Activated naive CD4-positive, alpha-beta T cell treated with Interleukin-2 at 50 U/mL for 16 hours (primary cell): ENCODE measurements at places on chromosomes 2 and 18.

GRCh38 chr2:63862806-63863205, 21.1 kb downstream of the UGP2 start:
- no peak for DNase-seq

- DNase-seq = no peak
These were observed 1319.7 kb upstream of the CRIM1 start for GRCh38 chr2:35035883-35036282.

DNA sequence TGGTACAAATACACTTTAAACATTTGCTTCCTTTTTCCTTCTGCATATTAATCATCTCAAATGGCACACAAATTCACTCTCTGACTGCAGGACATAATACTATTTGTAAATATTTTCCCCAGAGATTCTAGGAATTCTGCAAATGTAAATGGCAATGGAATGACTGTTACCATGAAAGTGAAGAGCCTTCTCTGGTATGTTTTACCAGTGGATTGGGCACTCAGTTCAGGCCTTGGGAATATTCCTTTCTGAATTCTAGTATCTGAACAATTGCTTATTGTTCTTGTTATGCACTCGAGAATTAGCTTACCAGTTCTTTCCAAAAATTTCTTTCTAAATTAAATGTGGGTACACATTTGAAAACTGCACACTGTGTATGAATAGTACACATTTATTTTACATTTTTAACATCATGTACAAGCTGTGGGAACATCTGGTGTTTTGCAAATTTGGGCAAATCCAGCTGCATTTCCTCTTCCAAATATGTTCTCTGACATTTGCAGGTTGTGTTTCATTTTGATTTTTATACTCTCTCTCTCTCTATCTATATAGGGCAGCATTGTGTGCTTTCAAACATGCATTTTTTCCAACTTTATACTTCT, 289.1 kb downstream of the NBAS start:
- no peak for DNase-seq

GRCh38 chr2:104746299-104746698, 107.6 kb upstream of the POU3F3 start:
- DNase-seq = no peak

DNA sequence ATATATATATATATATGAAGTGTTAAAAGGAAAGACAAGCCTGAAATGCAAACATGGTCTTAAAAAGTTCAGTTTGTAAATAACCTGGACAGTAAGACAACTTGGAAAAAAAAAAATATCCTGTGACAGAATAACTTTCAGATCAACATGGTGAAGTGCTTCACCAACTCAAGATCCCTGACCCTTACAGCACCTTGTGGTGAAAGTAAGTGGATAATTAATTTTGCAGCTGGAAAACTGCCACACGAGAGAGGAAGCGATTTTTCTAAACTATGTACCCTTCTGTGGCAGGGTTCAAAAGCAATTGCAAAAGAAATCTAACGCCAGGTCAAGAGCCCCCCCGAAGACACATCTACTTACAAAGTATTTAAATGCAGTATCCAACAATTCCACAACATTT, 95.8 kb downstream of the PAX3 start:
- DNase-seq = no peak

- DNase-seq = no peak
These were observed 22.3 kb downstream of the DOK1 start for GRCh38 chr2:74576863-74577229.

DNA sequence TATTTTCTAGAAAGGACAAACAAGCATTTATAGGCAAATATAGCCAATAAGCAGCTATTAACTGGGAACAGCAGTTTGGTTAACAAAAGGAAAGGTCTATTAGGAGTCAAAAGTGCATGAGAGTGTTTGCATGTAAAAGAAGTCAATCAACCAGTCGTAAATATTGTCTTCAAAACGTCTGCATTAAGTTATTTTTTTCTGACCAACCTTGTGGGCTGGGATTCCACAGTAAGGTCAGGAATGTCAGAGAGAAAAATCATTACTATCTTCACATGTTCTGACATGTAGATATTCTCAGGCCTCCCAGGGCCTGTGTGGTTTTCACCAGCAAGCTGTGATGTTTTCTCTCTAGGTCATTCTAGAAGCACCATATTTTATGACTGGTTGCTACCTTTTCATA, 922.5 kb downstream of the SUCLG1 start:
- no peak for DNase-seq

- no peak for DNase-seq
These were observed 161.9 kb upstream of the EPAS1 start for GRCh38 chr2:46135228-46135855.

DNA sequence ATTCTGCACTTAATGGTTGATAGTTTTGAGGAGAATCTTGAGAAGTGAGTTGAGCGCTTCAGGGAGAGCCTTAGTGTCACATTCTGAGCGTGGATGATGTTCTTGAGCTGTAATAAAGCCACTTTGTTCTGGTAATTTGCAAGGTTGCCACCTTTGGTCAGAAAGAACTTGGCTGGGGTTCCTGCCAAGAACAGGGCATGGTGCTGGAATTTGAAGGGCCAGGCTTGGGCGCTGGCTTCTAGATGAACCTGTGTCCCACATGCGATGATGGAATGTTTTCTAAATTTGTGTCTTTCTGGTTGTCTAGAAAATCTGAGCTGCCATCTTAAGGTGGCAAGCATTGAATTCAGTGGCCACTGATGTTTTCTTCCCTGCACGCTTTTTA, 124.1 kb upstream of the EML6 start:
- no peak for DNase-seq

DNA sequence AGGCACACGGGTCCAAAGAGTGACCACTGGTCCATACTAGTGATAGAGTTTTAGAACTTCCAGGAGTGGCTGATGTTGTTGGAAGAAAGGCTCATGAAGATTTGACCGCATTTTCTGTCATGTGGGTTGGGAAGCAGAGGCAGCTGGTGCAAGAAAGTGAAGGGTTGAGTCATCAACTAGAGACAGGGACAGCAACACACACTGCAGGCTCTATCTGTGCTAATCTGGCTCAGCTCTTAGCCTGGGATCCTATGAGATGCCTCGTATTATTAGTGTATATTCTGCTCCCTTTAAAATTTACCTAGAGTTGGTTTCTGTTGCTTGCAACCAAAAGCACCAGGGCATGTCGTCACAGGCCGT, 2.5 kb upstream of the SH3RF3 start:
- DNase-seq = no peak

DNA sequence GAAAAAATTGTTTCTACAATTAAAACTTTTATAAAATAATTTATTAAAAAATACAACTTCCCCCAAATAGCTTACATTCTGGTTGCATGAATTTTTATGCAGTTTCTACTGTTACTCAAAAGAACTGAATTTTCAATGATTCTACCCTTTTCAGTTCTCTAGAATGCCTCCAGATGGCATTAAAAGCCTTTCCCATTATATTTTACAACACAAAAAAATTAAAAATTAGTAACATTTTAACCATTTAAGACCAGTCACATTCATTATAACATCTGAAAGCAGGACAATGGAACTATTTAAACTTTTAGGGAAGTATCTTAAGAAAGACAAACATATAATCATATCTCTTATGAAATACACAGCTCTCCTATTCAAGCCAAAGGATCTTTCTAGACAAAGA, 236.0 kb upstream of the REV1 start:
- no peak for DNase-seq

GRCh38 chr18:3653851-3654441, 204.0 kb downstream of the TGIF1 start:
- DNase-seq = no peak

DNA sequence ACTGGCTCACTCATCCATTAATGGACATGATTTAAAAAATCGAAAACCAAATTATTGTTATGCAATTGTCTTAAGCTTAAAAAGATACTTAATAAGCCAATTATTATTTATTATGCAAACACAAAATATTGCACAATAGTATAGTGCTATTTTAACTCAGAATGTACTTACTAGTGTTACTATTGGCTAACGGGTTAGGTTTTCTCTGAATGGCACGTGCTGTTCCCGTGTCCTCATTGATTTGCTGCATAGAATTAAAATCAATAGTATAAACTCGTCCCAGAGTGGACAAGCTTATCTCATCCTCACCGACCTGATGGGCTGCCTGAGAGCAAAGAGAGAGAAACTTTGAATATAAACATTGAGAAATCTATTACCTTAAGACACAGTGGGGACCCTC, 91.2 kb upstream of the DNER start:
- no peak for DNase-seq
